RKO (cell line): ENCODE measurements at places on chromosomes 5 and 9.

GRCh38 chr9:110148384-110148783, 59.6 kb downstream of the C9orf152 start:
- no peak for DNase-seq

GRCh38 chr9:89160806-89161205, 17.8 kb downstream of the SHC3 start:
- DNase-seq = no peak

DNA sequence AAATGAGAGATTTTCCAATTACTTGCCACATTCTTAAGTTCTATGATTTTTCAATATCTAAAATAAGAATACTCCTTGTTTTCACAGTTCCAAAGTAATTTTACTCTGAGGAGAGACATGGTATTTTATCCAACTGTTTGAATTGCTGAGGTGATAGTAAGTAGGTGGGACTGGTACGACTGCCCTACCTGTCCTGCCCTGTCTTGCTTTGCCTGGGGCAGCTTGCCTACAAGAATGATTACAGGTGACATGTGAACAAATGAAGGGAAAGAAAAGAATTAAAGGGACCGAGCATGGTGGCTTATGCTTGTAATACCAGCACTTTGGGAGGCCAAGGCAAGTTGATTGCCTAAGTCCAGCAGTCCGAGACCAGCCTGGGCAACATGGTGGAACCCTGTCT, 41.6 kb upstream of the HMGCS1 start:
- DNase-seq = no peak

GRCh38 chr5:72009280-72009679, 98.0 kb upstream of the MAP1B start:
- no peak for DNase-seq

- DNase-seq = peak; percentile 74
Measured at GRCh38 chr9:135480071-135480939, 723 bp downstream of the PPP1R26 start.

GRCh38 chr5:137753691-137754187, 424 bp downstream of the HNRNPA0 start:
- DNase-seq = peak; percentile 34

DNA sequence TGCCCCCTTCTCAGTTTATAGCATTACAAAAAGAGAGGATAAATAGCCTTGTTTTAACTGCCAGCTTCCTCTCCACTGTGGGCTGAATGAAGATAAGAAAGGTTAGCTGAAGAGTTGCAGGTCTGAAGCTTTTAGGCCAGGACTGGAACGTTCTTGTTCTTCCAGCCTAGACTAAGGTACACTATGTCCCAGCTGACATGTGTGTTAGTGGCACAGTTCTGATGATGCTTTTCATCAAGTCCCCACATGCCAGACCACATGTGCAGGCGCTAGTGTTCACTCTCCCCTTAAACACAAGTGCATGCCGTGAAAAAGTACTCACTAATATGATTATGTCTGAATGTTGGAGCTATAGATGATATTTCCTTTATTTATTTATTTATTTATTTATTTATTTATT, 40.7 kb downstream of the STXBP1 start:
- no peak for DNase-seq

GRCh38 chr9:89969881-89970639, 365.2 kb downstream of the GADD45G start:
- no peak for DNase-seq

DNA sequence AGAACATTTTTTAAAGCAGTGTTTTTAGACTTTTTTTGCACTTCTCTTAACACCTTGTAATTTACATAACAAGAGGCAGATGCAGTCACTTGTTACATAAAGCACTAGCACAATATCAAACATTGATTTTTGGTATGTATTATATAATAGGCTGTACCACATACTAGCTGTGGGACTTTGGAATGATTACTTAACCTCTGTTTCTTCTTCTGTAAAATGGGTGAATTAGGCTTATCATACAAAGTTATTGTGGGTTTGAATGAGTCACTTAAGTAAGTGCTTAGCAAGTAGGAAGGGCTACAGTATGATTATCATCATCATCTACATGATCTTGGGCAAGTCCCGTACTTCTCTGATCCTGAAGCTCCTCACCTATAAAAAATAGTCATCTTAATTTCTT, 2.1 kb downstream of the FAM81B start:
- DNase-seq = peak; percentile 16

DNA sequence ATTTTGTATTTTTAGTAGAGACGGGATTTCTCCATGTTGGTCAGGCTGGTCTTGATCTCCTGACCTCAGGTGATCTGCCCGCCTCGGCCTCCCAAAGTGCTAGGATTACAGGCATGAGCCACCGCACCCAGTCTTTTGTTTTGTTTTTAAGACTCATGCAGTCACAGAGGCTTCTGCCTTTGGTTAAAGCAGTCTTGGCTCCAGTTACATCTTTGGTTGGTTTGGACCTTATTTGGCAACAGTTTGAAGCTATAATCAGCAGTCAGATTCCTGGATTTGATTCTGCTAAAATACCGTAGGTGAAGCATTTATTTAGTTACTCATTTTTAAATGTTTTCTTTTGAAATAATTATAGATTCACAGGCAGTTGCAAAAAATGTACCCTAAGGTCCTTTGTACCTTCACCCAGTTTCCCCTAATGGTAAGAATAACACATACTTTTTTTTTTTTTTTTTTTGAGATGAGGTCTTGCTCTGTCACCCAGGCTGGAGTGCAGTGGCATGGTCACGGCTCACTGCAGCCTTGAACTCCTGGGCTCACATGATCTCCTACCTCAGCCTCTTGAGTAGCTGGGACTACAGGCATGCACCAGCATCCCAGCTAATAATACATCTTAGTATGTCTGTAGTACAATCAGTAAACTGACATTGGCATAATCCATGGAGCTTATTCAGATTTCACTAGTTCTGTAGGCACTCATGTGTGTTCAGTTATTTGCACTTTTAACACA, 15.7 kb downstream of the USP20 start:
- no peak for DNase-seq

- DNase-seq = no peak
Measured at GRCh38 chr9:15468145-15468544, 42.6 kb downstream of the PSIP1 start.

DNA sequence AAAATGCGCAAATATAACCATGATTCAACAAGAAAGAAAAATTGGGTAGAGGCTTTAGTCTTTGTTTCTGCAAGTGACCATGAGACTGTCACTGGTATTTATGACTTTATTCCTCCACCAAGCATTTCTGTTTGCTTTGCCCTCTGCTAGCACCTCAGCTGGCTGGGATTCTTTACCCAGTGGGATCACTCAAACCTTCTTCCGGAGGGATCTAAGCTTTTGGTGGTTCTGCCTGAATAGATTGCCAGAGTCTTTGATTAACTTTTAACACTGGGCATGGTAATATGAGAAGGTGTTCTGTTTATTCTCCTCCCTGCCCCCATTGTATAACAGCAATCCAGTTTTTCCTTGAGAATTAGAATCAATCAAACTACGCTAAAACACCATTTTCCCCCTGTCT, 59.1 kb upstream of the FBN2 start:
- no peak for DNase-seq

GRCh38 chr5:178426326-178427130, 163.7 kb downstream of the COL23A1 start:
- DNase-seq = no peak

GRCh38 chr5:98839469-98840383, 66.3 kb downstream of the RGMB start:
- DNase-seq = no peak

DNA sequence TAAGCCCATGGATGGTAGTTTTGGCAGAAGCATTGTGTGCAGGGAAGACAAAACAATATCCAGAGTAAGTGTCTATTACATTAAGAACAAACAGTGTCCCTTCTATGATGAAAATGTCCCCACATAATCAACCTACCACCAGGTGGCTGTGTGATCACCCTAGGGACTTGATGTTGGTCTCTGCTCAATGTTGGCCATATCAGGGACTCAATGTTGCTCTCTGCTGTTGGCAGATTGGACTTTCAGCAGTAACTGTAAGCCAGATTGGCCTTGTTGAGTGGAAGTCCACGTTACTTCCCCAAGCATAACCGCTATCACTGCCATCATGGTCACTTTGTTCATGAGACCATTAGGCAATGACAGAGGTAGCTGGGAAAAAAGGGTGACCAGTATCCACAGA, 52.8 kb upstream of the PRSS3 start:
- DNase-seq = no peak

DNA sequence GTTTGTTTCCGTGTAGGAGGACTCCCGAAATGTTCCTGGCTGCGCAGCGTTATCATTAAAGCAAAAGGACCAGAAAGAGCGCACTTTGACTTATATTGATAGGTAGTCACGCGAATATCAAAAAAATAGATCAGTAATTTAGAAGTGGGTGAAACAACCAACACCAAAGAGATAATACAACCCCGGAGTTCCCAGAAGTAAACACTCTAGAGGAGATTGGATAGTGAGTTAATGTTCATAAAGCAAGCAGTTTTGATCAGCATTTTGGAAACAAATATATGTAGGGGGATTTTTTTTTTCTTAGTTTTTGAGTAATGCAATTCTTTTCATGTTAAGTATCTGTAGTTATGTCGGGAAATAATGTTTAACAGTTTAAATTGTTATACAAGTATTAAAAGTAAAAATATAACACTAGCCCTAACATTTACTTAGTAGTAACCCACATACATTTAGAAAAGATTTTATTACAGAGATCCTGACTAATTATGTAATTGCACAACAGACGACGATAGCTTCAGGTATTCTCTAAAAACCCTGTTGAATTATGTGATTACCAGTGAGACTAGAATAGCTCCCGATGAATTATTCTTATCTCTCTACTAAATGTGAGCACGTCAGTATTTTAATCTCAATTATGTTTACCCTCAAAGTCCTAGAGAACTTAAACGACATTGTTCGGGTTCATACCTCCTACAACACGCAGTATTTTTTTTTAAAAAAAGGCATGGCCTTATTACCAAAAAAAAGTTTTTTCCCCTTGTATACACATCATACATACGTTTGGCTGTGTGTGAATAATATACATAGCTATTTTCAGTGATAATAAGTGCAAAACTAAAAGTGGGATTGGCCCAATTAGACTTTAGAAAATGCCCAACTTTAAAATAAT, 9.4 kb upstream of the NFIB start:
- no peak for DNase-seq

- no peak for DNase-seq
Measured at GRCh38 chr9:92612816-92613215, 57.1 kb downstream of the IPPK start.

DNA sequence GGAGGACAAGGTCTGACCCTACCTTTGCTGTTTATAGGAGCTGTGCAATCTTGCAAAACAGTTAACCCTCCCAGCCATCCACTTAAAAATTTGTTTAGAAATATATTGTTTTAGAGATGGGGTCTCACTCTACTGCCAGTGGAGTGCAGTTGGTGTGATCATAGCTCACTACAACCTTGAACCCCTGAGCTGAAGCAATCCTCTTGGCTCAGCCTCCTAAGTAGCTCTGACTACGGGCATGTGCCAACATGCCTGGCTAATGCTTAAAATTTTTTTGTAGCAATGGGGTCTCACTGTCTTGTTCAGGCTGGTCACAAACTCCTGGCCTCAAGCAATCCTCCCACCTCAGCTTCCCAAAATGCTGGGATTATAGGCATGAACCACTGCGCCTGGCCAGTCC, 120.2 kb upstream of the PJA2 start:
- no peak for DNase-seq

DNA sequence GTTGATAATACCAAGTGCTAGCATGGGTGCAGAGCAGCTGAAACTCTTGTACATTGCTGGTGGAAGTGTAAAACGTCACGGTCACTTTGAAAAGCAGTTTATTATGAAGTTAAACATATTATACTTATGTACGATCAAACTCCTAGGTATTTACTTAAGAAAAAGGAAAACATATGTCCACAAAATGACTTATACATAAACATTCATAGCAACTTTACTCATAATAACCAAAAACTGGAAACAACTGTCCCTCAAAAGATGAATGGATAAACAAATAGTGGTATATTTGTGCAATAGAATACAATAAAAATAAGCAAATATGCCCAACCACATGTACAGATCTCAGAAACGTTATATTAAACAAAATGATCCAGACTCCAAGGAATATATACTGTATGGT, 92.3 kb upstream of the TRIO start:
- no peak for DNase-seq

GRCh38 chr5:21807953-21808352, 1045.2 kb downstream of the CDH12 start:
- no peak for DNase-seq

DNA sequence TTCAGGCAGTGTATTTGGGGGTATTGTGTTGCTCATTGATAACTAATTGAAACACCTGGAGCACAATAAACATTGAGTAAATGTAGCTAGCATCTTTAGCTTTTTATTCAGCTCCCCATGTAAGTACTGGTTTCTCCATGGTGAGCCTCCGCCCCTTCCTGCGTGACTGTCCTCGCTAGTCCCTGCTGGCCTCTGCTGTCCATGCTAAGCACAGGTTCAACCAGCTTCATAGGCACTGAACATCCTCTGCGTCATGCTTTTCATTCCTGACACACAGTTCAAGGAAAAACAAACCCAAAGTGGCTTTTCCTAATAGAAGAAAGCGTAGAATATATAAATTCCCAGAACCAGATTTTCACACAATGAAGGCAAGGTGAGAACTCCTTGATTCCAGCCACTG, 27.3 kb upstream of the DAP start:
- DNase-seq = no peak

- DNase-seq = no peak
Measured at GRCh38 chr5:31251032-31251431, 57.5 kb downstream of the CDH6 start.

DNA sequence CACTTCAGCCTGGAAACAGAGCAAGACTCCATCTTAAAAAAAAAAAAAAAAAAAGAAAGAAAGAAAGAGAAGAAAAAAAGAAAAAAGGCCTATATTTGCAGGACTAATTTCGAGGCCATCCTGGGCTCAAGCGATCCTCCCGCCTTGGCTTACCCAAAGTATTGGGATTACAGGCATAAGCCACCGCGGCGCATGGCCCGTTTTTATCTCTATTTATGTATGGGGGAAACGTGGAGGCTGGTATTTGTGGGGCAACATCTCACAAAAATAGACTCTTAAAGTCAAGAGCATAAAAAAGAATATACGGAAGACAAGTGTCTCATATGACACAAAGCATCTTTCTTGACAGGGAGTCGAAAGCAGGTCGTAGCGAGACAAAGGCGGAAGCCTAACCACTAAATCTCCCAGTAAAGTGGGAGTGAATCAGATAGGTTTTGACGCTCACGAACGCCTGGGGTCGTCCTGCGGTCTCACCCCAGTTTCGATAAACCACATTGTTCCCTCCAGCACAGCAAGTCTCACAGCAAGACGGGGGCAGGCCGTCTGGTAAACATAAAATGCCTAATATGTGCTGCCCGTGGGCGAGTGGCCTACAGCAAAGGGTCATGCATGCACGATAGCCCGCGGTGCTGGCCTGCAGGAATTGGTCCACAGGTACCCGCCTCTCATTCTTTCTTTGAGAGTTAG, 1.8 kb upstream of the TRIM41 start:
- DNase-seq = no peak

DNA sequence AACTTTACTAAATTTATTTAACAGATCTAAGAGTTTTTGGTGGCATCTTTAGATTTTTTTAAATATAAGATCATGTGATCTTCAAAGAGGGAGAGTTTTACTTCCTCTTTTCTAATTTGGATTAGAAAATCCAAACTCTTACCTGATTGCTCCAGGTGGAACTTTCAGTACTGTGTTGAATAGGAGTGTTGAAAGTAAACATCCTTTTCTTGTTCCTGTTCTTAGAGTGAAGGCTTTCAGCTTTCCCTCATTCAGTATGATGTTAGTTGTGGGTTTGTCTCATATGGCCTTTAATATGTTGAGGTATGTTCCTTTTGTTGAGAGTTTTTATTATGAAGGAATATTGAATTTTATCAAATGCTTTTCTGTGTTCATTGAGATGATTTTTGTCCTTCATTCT, 650.0 kb upstream of the SGCD start:
- no peak for DNase-seq
